Ovary (tissue), 10 donors: ENCODE measurements at places on chromosomes 16 and 17.

DNA sequence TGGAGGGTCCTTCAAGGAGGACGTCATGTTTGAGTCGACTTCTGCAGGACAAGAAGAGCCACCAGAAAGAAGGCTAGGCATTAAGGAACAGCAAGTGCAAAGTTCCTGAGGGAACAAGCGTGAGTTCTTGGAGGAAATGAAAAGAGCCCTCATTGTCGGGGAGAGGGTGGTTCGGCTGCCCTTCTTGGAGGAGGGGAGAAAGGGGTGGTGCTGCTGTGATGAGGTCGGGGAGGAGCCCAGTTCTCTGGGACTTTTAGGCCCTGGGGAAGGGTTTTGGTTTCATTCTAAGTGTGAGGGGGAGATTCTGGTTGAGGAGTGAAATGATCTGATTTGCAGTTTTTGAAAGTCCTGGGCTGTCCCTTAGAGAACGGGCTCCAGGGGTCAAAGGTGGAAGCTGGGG lies 4.1 kb downstream of the BICDL2 start:
- no peak for DNase-seq

GRCh38 chr16:47872225-47872624 lies 283.6 kb downstream of the ABCC12 start:
- DNase-seq = no peak

- DNase-seq = no peak
Measured at GRCh38 chr17:68792873-68793272, 162.3 kb downstream of the ABCA8 start.

DNA sequence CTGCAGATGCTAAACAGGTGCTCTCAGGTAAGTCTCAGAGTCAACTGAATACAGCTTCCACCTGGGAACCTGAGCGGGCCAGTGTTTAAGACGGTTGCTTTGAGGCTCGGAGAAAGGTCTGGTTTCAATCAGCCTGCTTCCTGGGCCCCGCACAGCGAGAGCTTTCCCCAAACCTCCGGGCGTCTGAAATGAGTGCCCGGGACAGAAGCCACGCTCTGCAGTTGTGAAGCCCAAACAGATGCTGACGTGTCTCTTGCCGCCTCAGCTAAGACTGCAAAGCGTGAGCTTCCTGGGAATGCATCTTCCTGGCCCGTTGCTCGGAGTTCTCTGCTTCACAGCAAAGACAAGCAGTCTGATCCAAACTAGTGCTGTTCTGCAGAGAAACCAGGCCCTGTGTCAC lies 36.7 kb downstream of the PLXDC1 start:
- DNase-seq = no peak

GRCh38 chr17:8798176-8798845 lies 854 bp downstream of the MFSD6L start:
- no peak for DNase-seq

GRCh38 chr17:42895185-42895555 lies 5.4 kb upstream of the G6PC1 start:
- peak; percentile 71 for DNase-seq

- DNase-seq = no peak
Measured at GRCh38 chr17:34254146-34254545, 939 bp upstream of the CCL2 start.
